Uterus (tissue), 4 donors: ENCODE measurements at places on chromosomes 3 and 15. TPM values are rescaled to one million over a fixed set of nuclear protein-coding genes. Genes with fewer than 3 reads are reported as not detected.

ATP10A gene
- 0.29 TPM for total RNA-seq

DNA sequence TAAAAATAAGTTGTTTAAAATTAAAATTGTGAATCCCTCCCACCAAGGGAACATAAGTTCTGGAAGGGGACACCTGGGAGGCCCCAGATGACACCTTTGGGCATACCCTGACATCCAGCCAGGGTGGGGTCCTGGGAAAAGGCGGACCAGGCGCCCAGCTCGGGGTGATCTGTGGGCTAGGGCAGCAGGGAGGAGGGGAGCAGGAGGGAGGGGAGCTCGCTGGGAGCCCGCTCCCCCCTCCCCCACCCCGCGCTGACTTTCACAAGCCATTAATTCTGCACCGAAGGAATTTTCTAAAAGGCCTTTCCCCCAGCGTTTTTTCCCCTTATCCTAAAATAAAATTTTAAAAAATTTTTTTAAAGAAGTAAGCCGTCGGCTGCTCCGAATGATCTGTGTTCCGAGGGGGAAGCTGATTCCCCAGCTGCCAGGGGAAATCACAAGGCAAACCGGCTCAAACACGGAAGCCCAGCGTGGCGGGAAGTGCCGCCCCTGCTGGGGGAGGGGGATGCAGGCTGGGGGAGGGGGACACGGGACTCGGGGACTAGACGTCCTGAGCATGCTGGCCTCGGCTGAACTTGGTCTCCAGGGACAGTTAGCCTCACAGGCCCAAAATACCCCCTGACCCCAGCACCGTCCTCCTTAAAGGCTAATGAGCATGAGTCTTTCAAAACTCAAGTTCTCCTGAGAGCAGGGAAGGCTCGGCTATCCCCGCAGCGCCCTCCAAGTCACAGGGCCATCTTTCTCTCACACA, 13.9 kb downstream of the PLXND1 start:
- H3K27me3 ChIP-seq: no peaks in the 10 kb centered on the region
- peak; percentile 77 for DNase-seq
- no peaks in the 10 kb centered on the region for H3K36me3 ChIP-seq
- peaks cover 12% of the 10 kb centered on the region for H3K4me1 ChIP-seq
- H3K27ac ChIP-seq: peak overlapping the region; percentile 97

- no peaks in the 10 kb centered on the region for H3K36me3 ChIP-seq
- peaks cover 48% of the 10 kb centered on the region for H3K27me3 ChIP-seq
- no peak overlapping the region for H3K27ac ChIP-seq
Measured at GRCh38 chr3:198107840-198108734, 148.1 kb downstream of the LMLN start.

DNA sequence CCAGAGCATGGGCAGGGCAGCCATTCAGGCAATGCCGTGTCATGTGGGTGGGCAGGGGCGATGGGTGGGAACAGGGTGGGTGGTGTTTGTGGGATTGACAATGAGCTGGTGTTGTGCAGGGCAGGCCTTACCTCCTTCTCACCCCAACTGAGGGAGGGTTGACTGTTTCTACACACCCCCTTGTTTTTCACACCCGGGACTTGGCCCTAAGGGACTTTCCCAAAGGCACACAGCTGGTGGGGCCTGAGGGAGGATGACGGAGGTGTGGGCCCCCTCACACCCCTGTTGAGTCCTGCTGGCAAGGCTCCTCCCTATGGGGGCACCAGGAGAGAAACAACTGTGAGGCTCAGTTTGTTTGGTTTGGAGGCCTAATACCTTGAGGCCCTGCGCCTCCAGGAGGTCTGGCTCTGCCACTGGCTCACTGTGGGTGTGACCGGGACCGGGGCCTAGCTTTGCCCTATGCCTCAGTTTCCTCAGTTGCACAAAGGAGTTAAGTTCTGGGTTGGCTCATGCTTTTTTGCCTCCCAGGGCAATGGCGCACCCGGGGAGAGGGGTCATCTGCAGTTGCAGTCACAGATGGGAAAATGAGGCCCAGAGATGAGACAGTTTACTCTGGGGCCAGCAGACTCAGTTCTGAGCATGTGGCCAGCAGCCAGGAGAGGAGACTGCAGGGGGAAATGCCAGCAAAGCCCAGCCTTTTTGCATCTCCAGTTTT, 5.1 kb upstream of the DNAH1 start:
- H3K4me1 ChIP-seq: no peaks in the 10 kb centered on the region
- H3K4me3 ChIP-seq: no peak overlapping the region
- no peak overlapping the region for H3K27ac ChIP-seq
- no peaks in the 10 kb centered on the region for H3K36me3 ChIP-seq
- DNase-seq: no peak
- no peaks in the 10 kb centered on the region for H3K27me3 ChIP-seq

DNA sequence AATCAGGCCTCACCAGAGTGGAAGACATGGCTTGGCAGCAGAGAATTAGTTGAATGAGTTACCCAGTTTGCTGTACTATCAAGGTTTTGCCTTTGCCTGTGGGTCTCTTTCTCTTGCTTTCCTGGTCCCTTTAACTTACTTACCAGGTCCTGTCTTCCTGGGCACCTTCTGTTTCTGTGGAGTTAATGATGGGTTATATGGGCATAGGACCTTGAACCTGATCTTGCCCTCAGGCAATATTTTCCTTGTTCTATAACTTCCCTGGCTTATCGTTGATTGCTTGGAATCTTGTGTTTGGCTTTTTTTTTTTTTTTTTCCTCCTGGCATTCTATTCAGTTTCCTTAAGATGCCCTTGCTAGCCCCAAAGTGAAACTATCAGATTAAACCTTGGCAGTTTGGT, 106.8 kb downstream of the HHLA2 start:
- DNase-seq: no peak
- no peaks in the 10 kb centered on the region for H3K27me3 ChIP-seq
- no peaks in the 10 kb centered on the region for H3K36me3 ChIP-seq
- no peak overlapping the region for H3K4me3 ChIP-seq
